ENCODE measurements at places on chromosomes 16 and 17.

DNA sequence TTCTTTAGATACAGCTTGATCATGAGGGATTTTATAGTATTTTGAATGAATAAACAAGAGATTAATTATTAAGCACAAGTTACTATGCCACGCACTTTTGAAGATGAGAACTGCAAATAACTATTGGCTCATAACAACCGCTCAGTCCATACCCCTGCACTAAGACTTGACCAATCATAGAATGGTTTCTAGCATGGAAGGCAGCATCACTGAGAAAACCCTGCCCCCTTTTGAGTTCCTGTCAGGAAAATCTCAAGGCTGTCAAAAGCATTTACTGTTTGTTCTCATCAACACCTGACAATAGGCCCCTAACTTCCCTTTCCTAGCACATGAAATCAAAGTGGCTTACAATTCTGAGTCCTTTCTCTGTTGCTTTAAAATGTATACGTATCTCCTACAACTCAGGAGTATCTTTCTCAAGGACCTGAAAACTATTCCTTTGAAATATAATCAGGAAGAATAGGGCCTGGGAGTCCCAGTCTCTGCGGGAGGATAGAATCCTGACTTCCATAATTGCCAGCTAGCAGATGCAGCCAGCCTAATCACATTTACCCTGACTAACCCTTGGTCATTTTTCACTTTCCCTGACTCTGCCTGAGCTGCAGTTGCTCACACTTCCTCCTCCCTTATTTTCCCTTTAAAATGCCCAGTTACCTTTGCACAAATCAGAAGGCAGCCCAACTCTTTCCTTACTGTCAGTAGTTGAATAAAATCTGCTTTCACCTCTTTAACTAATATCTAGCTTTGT is 9.1 kb upstream of the MMD start:
- no peak for DNase-seq

DNA sequence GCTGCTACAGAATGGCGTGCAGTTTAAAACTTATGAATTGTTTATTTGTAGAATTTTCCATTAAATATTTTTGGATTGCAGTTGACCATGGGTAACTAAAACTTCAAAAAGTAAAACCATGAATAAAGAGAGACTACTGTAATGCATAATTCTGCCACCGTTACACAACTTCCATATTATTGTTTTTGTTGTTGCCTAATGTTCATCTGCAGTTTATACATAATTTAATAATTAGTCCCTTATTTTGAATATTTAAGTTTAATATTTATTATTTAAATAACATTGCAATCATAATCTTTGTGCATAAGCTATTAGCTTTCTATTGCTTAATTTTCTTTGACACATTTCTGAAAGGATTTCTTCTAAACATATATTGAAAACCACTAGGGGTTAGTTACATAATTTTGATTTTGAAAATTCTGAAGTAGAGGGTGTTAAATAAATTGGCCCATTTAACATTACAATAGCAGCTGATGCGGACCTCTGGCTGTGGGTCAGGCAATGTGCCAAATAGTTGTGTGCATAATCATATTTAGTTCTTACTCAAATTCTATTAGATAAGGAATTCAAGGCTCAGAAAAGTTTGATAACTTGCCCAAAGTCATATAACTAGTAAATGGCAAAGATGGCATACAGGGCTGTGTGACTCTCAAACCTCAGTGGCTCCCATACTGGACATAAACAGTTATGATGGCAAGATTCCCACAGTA is 31.1 kb downstream of the PPM1E start:
- DNase-seq, result no peak

- DNase-seq, result peak; percentile 20
Measured at GRCh38 chr16:24610416-24610755, 71.0 kb downstream of the RBBP6 start.

GRCh38 chr16:83494459-83494858 is 313.3 kb upstream of the HSBP1 start:
- no peak for DNase-seq

- no peak for DNase-seq
Measured at GRCh38 chr16:69741519-69741918, 13.2 kb downstream of the NOB1 start.

GRCh38 chr16:17204206-17204605 is 266.6 kb downstream of the XYLT1 start:
- DNase-seq, result no peak

DNA sequence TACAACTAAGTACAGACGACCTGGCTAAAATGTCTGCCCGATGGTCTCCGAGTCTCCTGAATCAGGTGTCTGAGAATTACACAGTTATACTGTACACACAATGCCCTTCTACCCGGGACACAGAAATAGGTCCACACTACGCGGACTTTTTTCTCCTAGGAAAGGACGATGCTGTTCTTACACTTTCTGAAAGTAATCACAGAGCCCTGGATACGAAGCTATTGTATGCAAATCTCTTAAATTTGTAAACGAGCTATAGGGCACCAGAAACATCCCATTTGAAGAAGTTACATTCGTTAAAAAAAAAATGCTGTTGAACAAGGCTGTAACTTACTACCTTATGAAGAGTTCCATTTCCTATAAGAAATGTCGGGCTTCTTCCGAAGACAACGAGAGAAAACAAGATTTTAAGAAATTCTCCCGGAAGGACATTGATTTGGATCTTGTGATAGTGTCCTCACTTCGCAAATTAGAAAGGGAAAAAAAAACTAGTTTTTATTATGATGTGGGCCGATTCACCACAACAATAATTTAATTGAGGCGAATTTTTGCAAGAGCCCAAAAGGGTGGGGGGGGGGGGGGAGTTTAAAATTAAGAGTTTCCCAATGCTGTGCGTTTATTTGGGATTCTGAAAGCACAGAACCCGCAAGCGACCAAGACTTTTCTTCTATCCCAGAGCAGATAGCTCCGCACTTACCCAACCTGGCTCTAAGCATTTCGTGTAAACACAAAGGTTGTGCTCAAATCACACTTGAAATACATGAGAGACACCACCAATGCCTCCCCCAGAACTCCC is 1.5 kb upstream of the SOX9 start:
- DNase-seq, result no peak

DNA sequence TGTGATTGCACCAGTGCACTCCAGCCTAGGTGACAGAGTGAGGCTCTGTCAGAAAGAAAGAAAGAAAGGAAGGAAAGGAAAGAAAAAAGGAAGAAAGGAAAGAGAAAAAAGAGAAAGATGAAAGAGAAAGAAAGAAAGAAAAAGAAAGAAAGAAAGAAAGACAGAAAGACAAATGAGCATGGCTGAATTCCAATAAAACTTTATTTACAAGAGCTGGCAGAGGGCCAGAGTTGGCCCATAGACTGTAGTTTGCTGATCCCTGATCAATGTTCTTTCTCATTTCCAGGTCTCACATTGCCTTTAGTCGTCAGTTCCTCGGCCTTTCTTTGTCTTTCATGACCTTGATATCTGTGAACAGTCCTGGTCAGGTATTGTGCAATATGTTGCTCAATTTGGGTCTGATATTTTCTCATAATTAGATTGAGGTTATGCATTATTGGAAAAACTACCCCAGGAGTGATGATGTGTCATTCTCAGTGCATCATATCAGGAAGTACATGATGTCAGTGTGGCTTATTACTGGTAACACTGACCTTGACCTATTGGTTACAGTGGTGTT is 68.5 kb upstream of the MED9 start:
- DNase-seq, result no peak

- DNase-seq, result no peak
Measured at GRCh38 chr16:88049561-88050545, 98.6 kb downstream of the BANP start.

DNA sequence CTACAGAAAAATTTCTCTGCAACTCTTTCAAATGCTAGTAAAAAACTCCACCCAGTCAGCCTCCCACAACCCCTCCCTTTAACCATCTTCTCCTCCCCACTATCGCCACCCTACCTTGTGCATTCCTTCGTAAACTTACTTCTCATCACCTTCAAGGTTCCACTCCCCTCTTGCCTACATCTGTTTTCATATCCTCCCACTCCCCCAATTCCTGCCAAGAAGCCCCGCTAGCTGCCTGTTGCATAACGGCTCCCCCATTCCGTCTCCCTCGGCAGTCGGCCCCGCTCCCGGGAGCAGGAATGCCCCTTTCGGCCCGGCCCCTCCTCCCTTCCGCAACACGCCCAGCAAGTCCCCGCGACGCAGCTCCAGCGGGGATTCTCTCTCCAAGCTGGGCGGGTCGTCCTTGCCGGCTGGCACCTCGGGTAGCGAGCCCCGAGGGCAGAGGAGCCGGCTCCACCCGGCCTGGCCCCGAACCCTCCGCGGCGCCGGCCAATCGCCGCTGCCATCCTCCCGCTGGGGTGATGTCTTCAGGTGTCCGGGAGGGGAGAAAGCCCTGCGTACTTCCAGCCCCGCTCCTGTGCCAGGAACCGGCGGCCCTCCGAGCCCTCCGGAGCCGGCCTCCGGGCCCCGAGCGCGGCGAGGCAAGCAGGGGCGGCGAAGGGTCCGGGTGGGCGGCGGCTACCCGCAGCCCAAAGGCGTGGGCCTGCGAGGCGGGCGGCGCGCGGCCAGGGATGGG is 1.5 kb downstream of the PHLPP2 start:
- peak; percentile 66 for DNase-seq

DNA sequence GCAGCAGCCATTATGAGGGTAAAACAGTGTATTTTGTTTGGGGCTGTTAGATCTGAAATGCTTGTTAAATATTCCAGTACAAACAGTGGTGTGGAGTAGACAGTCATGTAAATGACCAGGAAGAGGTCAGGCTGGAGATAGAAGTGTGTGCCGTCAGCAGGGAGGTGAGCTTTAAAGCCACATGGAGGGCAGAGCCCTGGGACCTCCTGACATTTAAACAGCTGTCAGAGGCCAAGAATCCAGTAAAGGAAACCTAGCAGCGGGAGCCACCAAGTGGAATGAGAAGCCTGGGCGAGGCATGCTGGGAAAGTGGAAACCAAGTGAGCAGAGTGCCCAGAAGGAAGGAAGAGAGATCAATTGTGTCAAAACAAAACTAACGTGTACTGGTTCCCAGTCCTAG is 26.8 kb downstream of the C17orf67 start:
- DNase-seq, result no peak

DNA sequence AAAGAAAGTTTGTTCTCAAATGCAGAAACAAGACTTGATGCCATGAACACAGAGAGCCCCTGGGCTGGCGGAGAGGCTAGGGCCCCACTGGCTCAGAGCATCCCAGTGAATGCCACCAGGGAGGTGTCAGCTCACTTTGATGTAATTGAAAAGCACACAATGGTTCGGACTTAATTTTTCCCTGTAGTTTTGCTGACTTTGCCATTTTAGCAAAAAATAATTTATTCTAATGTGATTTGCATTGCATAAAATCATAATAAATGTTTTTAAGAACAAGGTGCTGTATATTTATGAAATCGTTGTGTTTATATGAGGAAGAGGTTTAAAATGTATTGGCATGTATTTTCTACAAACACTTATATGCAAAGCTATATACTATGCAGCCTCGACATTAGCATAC is 140.5 kb downstream of the HS3ST4 start:
- DNase-seq, result no peak

DNA sequence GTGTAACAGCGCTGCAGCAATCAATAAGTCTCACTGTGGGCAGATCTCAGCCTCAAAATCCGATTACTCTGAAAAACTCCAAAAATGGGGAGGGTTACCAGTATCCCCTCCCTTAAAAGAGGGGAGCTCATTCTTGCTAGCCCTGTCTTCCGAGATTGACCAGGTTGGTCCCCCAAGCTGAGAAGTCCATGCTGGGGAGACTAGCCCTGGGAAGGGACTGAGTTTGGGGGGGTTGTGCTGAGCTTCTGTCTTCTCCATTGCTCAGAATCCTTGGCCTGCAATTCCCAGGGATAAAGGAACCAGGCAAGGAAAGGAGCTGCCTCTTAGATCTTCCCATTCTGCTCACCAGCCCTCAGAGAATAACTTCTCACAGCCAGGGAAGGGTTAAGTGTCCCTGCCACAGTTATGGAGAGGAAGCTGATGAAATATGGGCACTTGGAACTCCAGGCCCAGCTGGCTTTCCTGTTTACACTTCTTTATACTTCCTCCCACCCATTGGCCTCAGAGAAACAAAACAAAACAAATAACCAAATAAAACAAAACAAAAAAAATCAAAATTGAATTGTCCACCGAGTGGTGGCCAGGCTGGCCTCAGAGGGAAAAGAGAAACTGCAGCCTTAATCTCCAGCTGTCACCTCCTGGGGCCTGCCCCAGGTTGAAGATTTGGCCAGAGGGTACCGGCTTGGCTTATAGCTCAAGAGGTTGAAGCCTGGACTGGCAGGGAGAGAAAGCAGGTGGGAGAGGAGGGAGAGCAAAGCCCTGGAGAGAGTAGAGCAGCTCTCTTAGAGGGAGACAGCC is 2.6 kb downstream of the HOXB3 start:
- no peak for DNase-seq

DNA sequence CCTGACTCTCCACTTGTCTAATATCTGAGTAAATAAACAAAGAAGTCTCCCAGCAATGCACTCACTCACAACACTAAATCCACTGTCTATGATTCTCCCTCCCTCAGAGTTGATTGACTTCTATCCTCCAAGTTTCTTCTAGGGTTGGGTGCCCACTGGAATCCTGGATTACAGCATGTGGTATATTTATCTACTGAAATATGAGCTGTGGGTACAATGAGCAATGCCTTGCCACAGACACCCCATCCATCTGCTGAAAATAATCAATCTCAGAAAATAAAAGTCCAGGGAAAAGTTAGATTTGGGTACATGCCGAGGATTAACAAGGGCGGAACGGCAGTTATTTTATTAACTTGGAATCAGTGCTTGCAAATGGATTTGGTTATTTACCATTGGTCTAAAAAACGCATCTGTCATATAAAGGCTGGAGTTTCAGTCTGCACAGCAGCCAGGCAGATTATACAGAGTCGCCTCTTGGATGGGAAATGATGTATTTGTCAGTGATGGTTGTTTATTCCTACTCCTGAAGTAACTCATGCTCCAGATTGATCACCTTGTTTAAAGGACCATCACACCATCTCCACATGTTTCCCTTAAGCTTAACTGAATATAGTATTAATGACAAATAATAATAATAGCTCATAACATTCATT is 193.9 kb upstream of the SOX9 start:
- DNase-seq, result no peak

DNA sequence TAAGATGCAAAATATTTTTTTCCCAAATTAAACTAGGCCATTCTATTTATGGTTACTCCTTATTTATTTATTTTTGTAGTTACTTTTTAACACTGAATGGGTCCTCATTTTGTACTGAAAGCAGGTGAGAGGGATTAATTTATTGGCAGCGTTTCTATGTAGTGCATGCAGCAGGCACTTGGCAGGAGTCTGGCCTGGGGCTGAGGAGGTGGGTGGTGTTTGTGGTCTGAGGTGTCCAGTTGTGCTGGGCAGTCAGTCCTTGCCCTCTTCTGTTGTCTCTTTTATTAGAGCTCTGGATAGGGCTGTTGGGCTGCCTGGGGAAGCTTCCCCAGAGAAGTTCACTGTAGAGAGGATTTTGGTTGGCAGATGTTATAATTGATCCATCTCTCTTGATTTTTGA is 12.7 kb downstream of the SEC14L1 start:
- DNase-seq, result no peak

Measured in activated naive CD4-positive, alpha-beta T cell treated with anti-CD3 and anti-CD28 coated beads, Interleukin-2, amount 50 U/mL, for 72 hours (primary cell).